ENCODE measurements at places on chromosomes 7 and 10.
A peak's percentile ranks its signal among the peaks of the same experiment; 100 is the strongest.

DNA sequence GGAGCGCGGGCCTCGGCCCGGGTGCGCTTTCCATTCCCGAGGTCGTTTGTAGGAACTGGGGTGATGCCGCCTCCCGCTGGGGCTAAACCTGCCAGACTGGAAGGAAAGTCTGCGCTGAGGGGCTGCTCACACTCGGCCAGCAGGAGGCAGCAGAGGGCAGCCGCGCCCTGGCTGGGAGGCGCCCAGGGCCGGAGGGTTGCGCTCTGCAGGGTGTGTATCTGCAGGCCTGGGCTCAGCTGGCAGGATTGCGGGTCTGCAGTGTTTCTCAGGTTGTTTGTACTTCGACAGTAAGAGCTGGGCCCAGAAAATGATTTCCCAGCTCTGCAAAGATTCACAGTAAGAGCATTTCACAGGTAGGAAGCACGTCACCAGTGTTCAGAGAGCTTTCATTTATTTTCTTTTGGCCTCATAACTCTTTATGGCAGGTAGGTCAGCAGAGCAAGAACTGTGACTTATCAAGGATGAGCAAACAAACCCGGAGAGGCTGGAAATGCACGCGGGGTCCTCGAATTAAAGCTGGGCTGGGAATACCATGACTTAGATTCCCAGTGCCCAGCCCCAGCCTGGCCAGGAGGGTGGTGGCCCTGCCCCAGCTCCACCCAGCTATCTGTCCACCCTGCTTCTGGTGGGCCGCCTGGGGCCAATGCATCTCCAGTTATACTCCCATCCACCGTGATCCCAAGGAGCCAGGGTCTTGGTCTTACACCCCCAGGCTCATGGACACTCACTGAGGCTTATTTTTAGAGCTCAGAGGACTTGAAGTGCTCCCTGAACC is 15.2 kb upstream of the PPP2R2D start:
- peak; percentile 61 for DNase-seq

- DNase-seq, result no peak
Observed at GRCh38 chr7:84640637-84641036, 446.0 kb upstream of the SEMA3A start.

- DNase-seq, result peak; percentile 2
Observed at GRCh38 chr7:43439631-43440401, 143.1 kb upstream of the STK17A start.

- no peak for DNase-seq
Observed at GRCh38 chr10:26488344-26488743, 50.2 kb downstream of the APBB1IP start.

GRCh38 chr7:27399791-27400567 is 157.4 kb downstream of the EVX1 start:
- DNase-seq, result no peak

DNA sequence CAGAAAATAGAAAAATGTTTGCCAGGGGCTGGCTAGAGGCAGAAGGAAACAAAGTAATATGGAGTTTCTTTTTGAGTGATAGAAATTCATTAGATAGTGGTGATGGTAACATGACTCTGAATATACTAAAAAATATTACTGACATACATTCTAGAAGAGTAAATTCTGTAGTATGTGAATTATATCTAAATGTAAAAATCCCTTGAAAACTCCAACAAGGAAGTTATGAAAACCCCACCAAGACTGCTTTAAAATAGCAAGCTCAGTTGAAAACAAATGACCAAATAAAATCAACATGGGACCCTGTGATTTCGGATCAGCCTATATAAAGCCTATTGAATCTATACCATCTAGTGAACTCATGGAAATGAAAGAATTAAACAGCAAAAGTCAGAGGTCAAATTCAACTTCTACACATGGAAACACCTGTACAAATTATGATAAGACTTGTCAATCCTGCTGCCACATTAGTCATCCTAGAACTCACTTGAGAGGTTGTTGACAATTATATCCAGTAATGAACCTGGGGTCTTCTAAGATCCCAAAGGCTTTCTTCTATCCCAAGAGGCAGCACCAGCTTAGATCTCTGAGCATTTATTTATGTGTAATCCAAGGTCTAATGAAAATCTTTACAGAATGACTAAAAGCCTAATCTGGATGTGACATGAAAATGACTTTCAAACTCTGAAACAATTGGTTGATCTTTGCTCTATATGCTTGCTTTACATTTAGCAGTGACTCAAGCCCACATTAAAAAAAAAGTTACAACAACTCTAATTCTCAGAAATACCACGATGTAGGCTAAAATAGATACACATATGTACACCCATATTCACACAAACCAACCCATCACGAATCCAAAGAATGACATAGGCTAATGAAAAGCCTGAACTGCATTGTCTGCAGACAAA is 59.3 kb downstream of the OSBPL3 start:
- no peak for DNase-seq

DNA sequence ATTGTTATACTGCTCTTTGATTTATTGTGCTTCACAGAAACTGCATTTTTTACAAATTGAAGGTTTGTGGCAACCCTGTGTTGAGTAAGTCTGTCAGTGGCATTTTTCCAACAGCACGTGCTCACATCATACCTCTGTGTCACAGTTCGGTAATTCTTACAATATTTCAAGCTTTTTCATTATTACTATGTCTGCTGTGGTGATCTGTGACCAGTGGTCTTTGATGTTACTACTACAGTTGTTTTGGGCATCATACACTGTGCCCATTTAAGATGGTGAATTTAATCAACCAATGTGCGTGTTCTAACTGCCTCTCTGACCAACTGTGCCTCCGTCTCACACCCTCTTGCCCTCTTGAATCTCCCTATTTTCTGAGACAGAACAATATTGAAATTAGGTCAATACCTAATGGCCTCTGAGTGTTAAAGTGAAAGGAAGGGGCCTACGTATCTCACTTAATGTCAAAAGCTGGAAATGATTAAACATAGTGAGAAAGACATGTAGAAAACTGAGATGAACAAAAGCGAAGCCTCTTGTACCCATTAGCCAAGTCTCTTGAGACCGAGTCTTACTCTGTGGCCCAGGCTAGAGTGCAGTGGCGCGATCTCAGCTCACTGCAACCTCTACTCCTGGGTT is 20.2 kb upstream of the ASL start:
- no peak for DNase-seq

GRCh38 chr10:122510326-122510725 is 49.0 kb downstream of the HTRA1 start:
- no peak for DNase-seq

GRCh38 chr7:120273476-120273975 is 551 bp downstream of the KCND2 start:
- DNase-seq, result no peak

DNA sequence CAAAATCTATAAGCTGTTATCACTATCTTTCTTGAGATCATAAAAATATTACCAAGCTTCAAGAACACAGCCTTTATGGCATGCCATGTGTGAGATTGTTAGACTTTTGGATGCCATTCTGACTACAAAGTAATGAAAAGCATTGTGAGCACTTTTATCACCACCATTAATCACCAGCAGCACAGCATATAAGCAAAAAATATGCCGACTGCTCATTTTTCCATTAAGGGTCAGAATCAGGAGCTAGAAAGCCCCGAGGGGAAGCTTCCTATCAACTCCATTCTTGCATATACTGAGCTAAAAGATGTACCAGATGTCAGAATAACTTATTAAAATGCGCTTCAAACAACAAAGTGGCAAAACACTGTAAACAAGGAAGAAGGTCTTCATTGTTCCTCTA is 114.3 kb downstream of the LMBR1 start:
- no peak for DNase-seq

GRCh38 chr10:1291178-1292090 is 235.2 kb downstream of the WDR37 start:
- no peak for DNase-seq

GRCh38 chr10:36232935-36233334 is 590.8 kb upstream of the FZD8 start:
- DNase-seq, result no peak

- no peak for DNase-seq
Observed at GRCh38 chr7:19009936-19010280, 107.5 kb downstream of the TWIST1 start.

DNA sequence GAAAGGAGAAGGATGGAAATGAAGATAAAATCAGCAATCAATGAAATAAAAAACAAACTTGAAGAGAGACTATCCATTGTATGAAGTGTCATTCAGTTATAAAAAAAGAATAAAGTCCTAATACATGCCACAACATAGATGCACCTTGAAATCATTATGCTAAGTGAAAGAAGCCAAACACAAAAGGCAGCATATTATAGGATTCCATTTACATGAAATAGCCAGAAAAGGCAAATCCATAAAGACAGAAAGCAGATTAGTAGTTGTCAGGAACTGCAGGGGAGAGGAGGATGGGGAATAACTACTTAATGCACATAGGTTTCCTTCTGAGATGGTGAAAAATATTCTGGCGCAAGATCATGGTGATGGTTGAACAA is 6.6 kb upstream of the PON1 start:
- no peak for DNase-seq

DNA sequence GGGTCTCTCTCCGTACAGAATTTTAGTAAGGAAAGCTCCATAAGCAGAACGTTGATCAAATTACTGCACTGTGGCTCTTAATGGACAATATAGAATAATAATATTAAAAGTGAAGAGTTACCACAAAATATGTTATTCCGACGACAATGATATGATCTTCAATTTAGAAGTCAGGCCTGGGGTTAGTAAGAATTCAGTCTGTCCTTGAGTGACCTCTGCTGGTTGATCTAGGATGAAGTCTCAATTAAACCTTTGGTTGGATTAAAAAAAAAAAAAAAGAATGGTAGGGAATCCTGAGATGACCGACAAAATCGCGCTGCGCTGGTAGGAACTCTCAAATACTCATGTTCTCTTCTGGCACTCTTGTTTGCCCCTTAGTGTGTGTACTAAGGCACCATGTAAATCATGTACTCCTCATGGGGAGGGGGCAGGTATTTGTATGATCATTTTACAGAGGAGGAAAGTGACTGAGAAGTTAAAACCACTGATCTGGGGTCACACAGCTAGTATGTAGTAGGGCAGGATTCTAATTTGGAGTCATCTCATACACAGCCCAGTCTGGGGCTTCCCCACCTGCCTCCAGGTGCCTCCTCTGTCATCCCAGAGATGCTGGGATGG is 161.3 kb upstream of the NPVF start:
- no peak for DNase-seq

- no peak for DNase-seq
Observed at GRCh38 chr10:125146791-125147579, 13.4 kb downstream of the CTBP2 start.

DNA sequence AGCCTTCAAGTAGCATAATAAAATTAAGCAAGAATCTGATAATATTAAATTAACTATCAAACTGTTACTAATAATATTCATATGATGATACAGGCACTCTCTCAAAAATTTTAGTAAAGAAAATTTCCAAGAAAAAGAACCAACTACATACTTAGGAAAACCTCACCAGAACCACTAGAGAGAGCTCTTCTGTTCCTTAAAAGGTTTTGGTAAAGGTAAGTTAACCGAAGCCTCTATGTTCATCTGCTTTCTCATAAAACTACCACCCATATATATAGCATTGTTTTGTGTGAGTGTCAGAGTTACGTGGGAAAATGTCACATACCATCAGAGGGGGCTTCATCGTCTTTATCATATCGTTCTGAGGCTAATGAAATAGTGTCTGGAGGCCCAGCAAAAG is 20.7 kb downstream of the SKAP2 start:
- no peak for DNase-seq

DNA sequence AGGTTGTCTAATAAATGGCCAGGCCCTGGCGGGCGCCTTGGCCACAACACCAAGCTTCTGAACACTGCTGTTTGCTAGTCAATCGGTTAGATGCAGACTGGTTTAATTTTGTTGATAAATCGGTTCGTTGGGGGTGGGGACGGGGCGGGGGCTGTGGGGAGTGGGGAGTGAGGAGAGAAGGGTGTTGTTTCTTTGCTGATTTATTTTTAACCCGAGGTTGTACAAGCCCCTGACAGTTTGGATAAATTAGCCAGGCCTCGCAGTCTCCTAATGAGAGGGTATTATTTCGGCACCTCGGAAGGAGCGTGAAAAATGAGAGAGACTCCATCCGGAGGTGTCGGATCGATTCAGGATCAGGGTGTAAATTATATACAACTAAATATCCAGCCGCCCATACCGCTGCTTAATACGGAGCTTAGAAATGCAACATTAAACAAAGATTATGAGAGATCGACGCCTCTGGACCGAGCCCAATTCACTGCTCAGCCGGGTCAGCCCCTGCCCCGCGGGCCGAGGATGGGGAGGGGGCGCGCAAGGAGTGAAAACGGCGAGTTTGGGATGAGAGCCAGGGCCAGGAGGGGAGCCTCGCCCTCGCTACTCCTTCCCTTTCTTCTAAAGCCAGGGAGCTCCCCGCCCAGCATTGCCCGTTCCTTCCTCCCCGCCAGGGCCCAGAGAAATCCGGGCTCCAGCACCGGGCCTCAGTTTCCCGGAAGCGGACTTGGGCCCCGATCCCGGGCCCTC is 8.0 kb downstream of the UNCX start:
- no peak for DNase-seq

GRCh38 chr10:117967149-117967650 is 79.5 kb downstream of the RAB11FIP2 start:
- no peak for DNase-seq

GRCh38 chr7:134480730-134481129 is 21.8 kb upstream of the AKR1B1 start:
- no peak for DNase-seq

DNA sequence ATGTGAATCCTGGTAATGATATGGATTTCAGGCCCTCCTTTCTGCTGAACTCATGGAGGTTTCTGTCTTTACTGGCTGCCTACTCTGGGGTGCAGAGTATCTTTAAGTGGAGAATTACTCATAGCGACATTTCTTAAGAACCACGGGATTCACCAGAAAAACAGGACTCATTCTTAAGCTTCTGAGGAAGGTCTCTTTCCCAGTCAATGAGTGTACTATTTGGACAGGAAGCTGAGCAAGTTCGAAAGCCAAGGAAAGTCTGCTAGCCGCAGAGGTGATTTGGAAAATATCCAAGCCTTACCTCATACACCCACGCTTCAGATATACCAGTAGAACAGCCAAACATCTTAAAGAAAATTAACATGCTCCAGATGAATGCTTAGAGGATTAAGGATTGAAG is 377.6 kb upstream of the MYO3A start:
- no peak for DNase-seq

DNA sequence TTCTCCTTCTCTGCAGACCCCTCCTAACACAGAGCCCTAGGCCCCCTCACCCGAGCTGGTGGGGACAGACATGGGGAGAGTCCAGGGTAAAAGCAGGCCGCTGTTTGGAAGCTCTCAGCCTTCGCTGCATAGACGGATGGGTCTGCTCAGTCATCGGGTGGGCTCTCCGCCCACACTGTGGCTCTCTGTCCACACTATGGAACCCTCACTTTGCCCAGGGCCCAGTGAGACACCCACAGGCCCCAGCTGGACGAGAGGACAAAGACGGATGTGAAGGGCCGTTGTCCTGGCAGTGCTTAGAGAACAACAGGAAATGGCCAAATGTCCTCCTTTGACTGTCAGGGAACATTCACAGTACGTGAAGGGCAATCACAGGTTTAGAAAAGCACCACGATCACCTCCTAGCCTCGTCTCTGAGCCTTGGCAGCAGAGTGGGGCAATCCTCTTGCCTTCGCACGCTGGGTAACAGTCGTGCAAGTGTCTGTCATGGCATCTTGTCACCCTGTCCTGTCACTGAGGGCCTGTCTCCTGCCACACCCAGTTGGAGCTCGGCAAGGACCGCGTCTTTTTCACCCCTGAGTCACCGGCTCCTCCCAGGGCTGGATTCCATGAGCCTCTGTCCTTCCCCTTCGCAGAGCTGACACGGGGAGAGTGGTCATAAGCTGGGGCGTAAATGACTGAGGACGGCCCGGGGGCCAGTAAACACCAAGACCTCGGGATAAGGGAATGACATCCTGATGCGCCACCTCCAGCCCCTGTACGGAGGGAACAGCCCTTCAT is 80.6 kb downstream of the PRKAG2 start:
- no peak for DNase-seq

GRCh38 chr7:45182856-45183710 is 25.5 kb downstream of the RAMP3 start:
- DNase-seq, result no peak
